ENCODE measurements at places on chromosomes 1 and 21.

GRCh38 chr1:235873045-235873444 lies 6.3 kb upstream of the LYST start:
- no peak for DNase-seq

DNA sequence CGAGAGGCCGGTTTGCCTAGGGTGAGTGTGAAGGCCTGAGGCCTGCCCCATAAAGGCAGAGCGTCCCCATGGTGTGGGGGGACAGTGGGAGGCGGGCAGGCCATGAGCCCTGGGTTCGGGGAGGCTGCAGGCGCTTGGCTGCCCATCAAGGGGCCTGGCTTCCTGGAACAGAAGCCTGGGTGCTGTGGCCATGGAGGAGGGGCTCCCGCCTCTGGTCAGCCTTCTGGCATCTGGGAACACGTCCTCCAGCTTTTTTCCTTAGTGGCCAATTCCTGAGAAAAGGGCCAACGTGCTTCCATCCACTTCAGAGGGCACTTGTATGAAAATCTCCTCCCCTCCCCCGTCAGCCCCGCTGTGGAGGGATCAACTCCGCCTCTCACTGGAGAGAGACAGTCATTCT lies 58.7 kb downstream of the PRDM16 start:
- DNase-seq = no peak

DNA sequence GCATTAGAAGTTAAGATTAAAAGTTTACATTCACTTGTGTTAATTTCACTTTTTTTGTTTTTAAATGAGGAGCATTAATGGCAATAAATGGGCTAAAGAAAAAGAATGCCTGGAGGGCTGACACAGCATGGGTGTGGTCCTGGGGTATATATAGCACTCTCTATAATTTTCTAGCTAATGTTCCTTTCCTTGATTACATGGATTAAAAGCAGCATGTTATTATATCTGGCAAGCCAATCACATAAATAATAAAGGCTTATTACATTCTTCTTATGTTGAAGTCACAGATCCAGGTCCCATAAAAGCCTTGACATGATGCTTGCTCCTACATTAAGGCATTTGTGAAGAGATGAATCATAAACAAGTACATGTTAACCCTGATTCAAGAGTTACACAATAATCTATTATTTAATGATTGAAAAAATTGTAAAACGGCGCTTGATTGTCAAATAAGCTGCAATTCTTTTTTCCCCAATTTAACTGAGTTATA lies 91.4 kb downstream of the LYPLAL1 start:
- DNase-seq = no peak

- no peak for DNase-seq
Observed at GRCh38 chr1:209250861-209251636, 332.5 kb upstream of the CAMK1G start.

DNA sequence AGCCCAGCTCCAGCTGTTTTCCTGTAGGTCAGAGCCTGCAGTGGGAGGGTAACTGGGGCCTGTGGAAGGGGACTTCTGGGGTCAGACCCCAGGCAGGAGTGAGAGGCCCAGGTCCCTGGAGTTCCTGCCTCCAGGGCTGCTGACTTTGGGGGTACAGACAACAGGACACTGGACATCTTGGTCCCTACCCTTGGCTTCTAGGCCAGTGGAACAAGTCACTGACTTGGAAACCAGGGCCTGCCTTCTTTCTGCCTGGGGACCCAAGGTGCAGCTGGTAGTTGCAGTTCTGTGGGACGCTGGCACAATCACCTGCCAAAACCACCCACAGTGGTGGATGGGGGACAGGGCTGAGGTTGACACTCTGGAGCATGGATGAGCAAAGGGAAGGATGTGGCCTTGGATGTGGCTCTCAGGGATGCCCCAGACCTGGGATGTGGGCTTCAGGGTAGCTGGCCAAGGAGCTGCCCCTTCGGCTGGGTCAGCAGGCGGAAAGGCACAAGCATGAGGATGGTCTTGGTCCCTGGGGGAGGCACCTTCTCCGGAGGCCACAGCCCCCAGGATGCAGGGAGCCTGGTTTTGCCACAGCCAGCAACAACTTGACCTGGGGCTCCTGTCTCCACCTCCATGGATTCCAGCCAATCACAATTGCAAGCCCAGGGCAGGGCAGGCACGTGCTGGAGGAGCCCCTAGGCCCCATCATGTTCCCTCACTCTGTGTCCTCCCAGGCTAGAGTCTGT lies 5.8 kb downstream of the JMJD4 start:
- DNase-seq = no peak

GRCh38 chr1:214029796-214030195 lies 42.0 kb downstream of the PROX1 start:
- no peak for DNase-seq

- no peak for DNase-seq
Observed at GRCh38 chr1:27755865-27756264, 17.2 kb upstream of the STX12 start.

Data from stimulated activated CD8-positive, alpha-beta memory T cell treated with anti-CD3 and anti-CD28 coated beads, Interleukin-15, amount 100 ng/mL, for 24 hours (primary cell).